ENCODE measurements at places on chromosomes 12 and 14.

DNA sequence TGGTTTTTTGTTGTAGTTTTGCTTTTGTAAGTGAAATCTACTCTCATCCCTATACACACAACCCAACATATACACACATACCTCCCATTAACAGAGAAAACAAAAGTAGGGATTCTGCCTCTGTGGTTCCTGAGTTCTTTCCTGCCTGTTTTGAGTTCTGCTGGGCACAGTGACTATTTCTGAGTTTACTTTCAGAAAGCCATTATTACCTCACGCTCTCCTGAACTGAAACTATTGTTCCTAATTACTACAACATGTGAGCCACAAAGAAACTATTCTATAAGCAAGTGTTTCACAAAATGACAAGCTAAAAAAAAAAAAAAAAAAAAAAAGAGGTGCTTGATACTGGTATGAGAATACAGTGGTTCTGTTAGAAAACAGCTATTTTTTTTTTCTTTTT lies 110.9 kb downstream of the ALG10B start:
- no peak for DNase-seq

DNA sequence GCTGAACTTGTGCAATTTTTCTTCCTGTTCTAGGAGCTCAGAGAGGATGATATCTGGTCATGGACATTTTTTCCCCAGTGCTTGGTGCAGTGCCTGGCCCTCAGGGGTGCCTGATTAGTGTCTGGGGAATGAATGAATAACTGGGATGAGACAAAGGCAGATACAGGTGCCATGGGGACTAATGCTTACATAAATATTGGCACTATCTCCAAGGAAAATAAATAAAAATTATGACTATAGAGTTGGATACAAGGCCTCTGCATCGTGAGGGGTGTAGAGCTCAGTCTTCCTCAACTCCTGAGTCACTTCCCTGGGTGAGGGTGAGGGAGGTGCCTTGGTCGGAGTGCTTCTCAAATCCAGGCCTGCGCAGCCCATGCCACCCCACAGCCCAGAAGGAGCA lies 188.6 kb downstream of the KCNA5 start:
- no peak for DNase-seq

DNA sequence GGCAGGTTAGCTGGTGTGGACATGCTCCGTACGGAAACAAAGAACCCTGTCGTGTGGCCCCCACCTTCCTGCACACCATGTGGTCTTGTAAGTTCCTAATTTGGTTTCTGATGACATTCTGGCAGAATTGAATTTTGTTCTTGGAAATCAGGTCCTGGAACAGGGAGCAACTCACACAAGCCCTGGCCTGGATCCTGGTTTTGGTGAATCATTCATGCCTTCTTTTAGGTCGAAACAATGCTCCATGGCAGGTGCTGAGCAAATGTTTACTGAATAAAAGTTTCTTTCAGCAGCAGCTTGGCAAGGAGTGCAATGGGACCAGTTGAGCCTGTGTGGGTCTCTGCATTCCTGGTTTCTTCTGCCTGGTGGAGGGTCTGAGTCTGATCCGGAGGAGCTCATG lies 978.4 kb downstream of the BCL11B start:
- DNase-seq, result no peak

- DNase-seq, result no peak
Measured at GRCh38 chr14:30005114-30005808, 77.6 kb upstream of the PRKD1 start.

DNA sequence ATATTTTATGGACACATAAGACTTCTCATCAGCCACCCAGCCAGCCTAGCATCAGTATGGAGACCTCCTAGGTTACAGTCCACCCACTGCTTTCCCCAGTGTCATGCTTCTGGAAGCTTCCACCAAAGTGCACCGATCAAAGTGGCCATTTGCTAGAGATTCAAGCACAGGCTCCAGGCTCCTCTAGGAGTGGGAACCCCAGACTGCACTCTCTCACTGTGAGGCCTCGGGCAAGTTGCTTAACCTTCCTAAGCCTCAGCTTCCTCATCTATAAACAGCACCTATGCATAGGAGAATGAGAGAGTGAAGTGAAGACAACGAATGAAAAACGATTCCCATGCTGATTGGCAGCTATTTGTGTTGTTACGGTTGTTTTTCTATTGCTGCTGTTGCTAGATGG lies 94.4 kb downstream of the DICER1 start:
- DNase-seq, result no peak

GRCh38 chr14:34826661-34827060 lies 48.5 kb downstream of the BAZ1A start:
- DNase-seq, result no peak

DNA sequence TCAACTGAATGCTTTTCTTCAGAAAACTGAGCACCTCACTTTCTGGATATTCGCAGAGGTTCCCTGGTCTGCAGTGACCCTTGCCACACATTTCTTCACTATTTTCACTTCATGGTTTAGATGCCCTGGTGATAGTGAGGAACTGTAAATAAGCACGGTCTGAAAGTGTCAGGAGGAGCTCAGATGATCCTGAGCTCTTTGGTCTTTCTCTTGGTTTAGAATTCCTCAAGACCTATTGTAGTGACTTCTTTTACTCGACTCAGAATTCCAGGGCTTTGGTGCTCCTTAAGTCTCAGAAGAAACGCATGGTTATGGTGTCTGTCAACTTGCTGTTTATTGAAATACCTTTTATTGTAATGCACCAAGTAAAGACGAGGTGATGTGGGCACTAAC lies 84.0 kb downstream of the SAMD4A start:
- DNase-seq, result no peak

- DNase-seq, result no peak
Measured at GRCh38 chr14:77603654-77604255, 12.7 kb downstream of the SPTLC2 start.

- no peak for DNase-seq
Measured at GRCh38 chr12:128966203-128966810, 113.0 kb downstream of the GLT1D1 start.

DNA sequence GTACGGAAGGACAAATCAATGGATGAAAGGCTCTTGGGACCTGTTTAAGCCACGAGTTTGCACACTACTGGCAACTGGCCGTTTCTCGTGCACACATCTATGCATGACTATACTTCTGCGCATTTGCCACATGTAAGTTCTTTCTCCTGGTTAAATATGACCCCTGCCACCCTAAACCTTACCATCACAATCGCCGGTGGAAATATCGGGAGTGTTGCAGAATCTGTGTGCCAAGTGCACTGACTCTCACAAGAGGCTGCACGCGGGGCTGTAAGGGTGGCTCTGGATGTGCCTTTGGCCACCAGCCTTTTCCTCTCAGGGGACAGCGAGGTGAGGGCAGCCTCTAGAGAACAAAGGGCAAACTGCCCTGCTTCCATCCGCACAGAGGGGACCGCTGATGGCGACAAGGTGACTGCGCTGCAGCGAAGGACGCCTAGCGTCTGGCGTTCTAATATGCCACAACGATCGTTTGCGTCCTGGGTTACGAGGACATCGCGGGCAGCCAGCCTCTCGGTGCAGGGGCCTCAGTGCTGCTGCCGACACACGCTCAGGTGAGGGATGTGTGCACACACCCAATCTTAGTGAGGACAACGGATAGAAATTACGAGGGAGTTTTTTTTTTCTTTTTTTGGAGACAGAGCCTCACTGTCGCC lies 232.2 kb downstream of the PCNX1 start:
- no peak for DNase-seq

DNA sequence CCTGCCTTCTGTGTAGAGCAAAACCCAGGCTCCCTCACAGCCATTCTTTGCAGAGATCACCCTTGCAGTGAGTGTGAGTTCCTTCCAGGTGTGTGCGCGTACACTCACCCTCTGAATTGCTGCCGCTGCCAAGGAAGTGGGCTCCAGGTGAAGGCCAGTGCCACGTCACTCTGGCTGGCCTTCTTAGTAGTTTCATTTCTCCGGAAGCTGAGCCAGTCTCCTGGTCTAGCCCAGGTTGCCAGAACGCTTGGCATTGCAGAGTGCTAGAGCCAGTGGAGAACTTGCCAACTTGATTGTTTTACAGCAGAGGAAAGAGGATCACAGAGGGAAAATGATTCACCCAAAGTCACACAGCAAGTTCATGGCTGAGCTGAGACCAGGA lies 11.0 kb downstream of the CBLN3 start:
- no peak for DNase-seq

- no peak for DNase-seq
Measured at GRCh38 chr12:68577949-68578348, 32.8 kb upstream of the RAP1B start.

DNA sequence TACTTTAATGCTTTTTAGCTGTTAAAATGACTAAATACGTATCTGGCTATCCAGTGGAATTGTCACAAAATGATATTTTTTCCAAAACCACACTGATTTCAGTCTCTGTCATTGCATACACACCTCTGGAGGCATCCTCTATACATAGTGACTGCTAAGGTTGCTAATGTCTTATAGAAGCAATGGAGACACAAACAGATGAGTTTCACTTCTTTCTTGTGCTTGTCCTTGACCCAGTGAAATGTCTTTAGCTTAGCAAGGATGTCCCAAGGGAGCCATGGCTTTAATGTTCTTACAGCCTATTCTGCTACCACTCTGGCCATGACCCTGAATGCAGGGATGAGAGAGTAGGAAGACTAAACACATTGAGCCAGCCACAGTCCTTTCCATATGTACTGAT lies 90.3 kb downstream of the TPH2 start:
- no peak for DNase-seq

All from effector CD8-positive, alpha-beta T cell (primary cell).